ENCODE measurements at places on chromosomes 6 and 20.

GRCh38 chr6:112184951-112185350, 69.4 kb downstream of the LAMA4 start:
- DNase-seq: no peak

GRCh38 chr6:110296241-110297025, 61.7 kb downstream of the METTL24 start:
- no peak for DNase-seq

DNA sequence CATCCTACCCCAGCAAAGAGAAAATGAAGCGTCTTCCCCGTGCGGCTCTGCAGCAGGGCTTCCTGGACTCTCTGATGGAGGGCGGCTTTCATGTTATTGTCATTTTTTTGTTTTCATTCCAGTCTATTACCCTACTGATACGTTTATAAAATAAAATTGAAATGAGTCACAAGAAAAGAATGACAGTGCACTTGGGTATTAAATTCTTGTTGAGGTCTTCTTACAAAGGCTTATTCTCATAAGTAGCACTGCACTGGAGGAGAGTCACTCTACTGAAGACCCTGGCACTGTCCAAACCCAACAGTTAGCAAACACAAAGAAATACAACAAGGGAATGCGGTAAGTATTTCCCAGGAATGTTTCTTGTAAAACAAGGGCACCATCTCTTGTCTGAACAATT, 379.3 kb downstream of the MAFB start:
- no peak for DNase-seq

DNA sequence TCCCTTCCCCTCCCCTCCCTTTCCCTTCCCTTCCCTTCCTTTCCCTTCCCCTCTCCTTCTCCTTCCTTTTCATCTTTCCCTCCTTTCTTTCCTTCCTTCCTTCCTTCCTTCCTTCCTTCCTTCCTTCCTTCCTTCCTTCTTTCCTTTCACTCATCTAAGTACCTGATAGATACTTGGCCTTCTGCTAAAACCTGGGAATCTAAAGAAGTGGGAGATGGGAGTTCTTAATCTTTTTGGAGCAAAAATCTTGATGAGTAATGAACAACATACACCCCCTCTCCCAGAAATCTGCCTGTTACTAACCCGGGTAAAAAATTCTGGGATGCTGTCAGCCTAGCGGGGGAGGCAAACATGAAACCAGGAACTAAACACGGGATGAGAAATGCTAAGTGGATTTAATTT, 100.7 kb downstream of the VEGFA start:
- DNase-seq: no peak

- no peak for DNase-seq
Measured at GRCh38 chr20:45695496-45695895, 6.3 kb upstream of the WFDC13 start.

DNA sequence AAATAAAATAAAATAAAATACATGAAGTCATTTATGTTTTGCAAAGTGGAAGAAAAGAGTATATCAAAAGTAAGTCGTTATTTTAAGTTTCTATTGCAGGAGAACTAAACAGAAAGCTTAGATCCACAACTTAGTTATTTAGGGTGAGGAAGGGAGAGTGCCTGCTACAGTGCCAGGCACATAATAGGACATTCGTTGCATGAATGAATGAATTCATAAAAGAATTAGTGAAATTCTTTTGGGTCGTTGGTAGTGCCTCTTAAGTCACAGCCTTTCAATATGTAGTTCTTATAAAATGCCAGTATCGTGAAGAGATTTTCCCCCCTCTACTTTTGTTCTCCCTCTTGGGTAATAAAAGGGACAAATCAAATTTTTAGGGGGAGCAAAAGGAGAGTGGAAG, 29.1 kb downstream of the SF3B5 start:
- no peak for DNase-seq

- DNase-seq: no peak
Measured at GRCh38 chr20:44747166-44748004, 1.7 kb downstream of the KCNK15 start.

DNA sequence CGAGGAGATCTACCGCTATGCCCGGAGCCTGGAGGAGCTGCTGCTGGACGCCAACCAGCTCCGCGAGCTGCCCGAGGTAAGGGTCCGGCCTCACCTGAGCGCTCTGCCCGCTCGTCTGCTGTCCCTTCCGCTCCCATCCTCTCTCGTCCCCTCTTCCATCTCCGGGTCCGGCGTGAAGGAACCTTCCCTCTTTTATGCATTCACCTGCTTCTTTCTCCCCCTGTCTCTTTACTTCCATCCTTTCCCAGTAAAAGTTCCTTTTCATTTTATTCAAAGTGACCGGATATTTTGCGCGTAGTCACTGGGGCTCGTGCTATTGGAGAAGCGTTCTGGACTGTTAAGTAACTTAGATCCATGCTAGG, 516 bp downstream of the LRRC1 start:
- DNase-seq: no peak

DNA sequence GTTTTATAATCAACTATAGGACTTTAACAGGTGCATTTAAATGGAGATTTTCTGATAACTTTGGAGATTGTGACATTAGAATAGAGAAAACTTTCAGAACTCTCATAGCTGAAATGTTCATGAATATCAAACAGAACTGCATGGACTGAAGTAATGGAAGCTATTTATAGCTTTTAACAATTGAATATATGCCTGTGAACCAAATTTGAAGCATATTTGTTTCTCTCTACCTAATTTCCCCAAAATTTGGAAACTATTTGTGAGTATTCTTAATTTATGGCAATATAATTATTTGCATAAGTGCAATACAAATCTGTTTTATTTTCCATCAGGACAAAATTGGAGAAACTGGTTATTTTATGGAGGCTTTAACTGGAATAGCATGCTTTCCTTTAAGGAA, 96.6 kb downstream of the PLG start:
- no peak for DNase-seq

- no peak for DNase-seq
Measured at GRCh38 chr6:11380969-11381744, 148.7 kb upstream of the NEDD9 start.

- no peak for DNase-seq
Measured at GRCh38 chr20:3686867-3687321, 5.1 kb upstream of the ADAM33 start.

GRCh38 chr20:12570371-12570770, 438.4 kb upstream of the SPTLC3 start:
- DNase-seq: no peak

DNA sequence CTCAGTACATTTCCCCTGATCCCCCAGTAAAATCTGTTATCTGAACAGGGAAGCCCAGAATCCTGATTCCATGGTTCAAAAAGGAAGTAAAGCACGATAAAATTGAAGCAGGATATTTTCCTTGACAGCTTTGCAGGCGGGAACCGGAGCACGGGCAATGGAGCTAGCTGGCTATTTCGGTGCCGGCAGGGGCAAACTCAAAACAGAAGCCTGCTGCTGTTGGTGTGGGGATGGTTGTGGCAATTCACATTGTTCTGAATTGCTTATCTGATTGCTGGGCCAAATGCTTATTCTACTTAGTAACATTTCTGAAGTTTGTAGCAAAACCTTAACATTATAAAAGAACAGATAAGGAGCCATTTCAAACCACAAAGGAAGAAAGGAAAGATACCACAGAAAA, 172.4 kb downstream of the MMS22L start:
- no peak for DNase-seq

- no peak for DNase-seq
Measured at GRCh38 chr20:64041040-64041780, 5.2 kb downstream of the C20orf204 start.

DNA sequence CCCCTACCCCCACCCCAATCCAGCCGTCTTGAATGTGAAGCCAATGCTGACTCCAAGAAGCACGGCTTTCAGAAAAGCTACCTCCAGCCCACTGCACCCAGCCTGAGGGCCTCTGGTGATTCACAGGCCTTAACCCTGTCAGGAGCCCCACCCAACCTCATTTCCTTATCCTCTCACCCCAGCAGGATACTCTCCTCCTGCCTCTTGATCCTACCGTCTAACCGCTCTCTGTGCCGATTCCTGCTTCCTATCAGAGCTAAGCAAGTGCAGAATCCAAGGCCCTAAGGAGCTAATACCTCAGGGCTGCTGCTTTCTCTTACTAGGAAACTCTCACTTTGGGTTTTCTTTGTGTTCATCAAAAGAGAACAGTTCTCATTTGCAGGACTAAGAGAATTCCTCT, 47.2 kb downstream of the TRERF1 start:
- DNase-seq: peak; percentile 45

- DNase-seq: no peak
Measured at GRCh38 chr20:24934716-24935115, 14.4 kb upstream of the CST7 start.

GRCh38 chr6:141259807-141260206, 872.9 kb upstream of the GJE1 start:
- DNase-seq: no peak

- no peak for DNase-seq
Measured at GRCh38 chr20:2521369-2522305, 12.9 kb upstream of the ZNF343 start.

- no peak for DNase-seq
Measured at GRCh38 chr6:39102071-39102820, 12.7 kb downstream of the SAYSD1 start.

- no peak for DNase-seq
Measured at GRCh38 chr6:25399885-25400284, 120.7 kb downstream of the CARMIL1 start.

DNA sequence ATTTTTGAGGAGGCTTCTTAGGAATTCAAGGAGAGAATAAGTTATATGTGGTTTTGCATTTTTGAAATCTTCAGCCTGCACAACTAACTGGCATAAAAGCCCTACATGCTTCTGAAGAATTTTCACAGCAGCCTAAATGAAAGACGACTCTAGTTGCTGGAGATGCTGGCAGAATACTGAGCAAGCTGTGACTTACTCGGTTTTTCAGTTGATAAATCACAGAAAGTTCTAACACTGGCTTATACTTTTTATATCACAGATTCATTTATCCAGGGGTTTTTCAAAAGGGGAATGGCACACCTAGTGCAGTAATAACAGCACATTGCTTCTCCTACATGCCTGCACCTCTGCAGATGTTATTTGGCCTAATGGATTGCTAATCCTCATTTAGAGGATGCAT, 134.6 kb downstream of the IMPG1 start:
- no peak for DNase-seq

GRCh38 chr6:34241351-34242215, 4.9 kb downstream of the HMGA1 start:
- peak; percentile 60 for DNase-seq

- no peak for DNase-seq
Measured at GRCh38 chr6:63525186-63525878, 46.9 kb upstream of the LOC128125822 start.

GRCh38 chr6:33213166-33213988, 5.1 kb downstream of the RING1 start:
- peak; percentile 90 for DNase-seq

GRCh38 chr6:26202201-26202611, 115.0 kb downstream of the HFE start:
- no peak for DNase-seq

DNA sequence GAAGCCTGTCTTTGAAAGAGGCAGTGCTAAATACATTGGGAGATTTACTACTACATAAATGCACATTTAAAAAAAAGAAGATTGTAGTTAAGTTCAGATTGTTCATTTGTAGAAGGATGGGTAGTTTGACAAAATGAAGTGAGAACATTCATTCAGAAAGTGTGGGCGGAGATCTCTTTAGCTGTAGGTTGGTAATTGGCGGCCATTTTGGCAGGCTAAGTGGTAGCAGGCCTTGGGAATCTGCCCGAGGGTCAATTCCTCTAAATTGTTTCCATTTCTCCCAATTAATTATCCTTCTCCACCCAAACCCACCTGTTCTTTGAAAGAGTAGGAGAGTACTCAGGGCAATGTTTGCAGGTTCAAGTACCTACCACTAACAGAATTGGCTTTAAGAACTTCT, 17.9 kb downstream of the SOX4 start:
- no peak for DNase-seq

GRCh38 chr6:156794546-156795354, 17.6 kb downstream of the ARID1B start:
- no peak for DNase-seq

DNA sequence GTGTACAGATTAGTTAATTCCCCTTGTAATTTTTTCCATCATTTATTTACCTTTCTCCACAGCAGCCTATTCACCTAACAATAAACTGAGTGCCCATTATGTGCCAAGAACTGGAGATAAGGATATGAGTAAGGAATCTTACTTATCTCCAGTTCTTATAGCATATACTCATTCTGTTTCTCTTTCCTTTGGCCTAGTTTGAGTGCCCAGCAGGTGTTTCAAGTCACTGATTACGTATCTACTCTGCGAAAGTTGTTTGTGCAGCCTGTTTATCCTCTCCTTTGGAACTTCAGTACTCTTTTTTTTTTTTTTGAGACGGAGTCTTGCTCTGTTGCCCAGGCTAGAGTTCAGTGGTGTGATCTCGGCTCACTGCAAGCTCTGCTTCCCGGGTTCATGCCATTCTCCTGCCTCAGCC, 17.3 kb upstream of the POU5F1 start:
- no peak for DNase-seq

GRCh38 chr20:17652411-17652810, 29.6 kb downstream of the RRBP1 start:
- DNase-seq: peak; percentile 87

DNA sequence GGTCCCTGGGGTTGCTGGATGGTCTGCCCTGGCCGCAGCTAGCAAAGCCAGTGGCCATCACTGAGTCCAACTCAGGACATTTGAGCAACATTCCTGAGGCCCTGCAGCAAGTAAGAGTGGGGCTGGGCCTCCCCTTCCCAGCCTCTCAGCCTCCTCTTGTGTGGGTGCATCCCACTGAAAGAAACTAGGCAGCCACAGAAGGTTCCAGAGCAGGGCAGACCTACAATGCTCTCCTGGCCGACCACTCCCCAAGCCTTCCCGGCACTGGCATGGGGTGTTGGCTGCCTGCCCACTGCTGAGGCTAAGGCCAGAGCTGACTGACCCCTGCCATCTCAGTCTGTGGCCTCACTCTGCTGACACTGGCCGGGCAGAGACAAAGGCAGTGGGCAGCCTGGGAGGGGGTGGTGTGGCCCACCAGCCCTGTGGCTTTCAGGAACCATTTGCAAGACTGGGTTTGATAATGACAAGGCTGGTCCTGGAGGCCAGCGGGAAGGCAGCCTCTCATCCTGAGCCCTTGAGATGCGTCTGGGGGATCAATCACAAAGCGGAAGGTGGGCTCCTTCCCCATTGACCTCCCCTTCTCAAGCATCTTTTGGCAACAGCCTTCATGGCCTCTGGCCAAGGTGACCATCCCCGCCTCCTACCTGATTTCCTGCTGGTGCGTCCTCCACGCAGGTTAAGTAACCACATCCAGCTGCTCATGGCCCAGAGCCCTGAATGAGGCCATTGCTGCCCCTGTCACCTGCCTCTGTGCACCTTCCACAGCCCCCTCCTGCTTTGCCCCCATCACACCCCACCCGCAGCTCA, 9.6 kb downstream of the DLGAP4 start:
- DNase-seq: peak; percentile 88

GRCh38 chr20:53763707-53764414, 170.2 kb upstream of the ZNF217 start:
- peak; percentile 11 for DNase-seq

- DNase-seq: no peak
Measured at GRCh38 chr6:169048865-169049205, 204.8 kb downstream of the THBS2 start.

- DNase-seq: no peak
Measured at GRCh38 chr6:28981833-28982475, 23.2 kb downstream of the ZNF311 start.

- DNase-seq: peak; percentile 64
Measured at GRCh38 chr20:58014628-58015315, 213.7 kb downstream of the ANKRD60 start.
